ENCODE measurements at places on chromosomes 13 and 19.

GRCh38 chr13:71643448-71643860, 223.6 kb downstream of the DACH1 start:
- no peak for DNase-seq

DNA sequence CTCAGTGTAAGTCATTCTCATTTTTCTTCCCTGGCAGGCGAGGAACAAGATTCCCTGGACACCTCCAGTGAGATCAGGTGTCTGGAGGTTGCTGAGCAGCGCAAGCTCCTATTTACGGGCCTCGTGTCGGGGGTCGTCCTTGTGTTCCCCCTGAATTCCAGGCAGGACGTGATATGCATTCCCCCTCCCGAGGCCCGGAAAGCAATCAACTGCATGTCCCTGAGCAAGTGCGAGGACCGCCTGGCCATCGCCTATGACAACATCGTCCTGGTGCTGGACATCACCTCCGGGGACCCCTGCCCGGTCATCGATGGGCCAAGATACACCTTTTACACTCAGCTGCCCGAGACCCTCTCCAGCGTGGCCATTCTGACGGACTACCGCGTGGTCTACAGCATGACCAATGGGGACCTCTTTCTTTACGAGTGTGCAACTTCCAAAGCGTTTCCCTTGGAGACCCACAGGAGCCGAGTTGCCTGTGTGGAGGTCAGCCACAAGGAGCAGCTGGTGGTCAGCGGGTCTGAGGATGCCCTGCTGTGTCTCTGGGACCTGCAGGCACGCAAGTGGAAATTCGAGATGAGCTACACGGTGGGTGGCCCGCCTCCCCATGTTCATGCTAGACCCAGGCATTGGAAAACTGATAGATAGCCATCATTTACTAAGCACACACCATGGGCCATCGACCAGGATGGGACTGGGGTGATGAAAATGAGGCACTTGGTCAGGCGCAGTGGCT, 21.5 kb upstream of the SIN3B start:
- DNase-seq: no peak

DNA sequence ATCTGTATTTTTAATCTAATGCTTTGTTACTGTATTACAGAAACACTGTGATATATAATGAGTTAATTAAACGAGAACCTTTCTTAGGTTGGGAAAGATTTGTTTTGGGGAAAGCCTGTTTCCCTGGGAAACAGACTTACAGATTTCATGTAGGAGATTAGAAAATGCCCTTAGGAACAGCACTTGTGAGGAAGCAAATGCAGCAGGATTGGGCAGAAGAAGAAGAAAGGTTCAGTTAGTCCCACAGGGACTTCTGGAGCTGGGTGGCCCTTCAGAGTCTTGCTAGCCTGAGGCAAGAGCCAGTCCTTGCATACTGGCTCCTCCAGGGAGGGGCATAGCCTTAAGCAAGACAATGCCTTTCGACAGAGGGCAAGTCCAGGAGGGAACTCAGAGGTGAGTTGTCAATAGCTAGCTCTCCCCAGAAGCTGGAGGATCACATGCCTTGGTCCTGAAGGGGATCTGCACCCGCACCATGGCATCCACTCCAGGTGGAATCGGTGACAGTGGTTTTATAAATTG, 36.8 kb downstream of the N4BP2L1 start:
- DNase-seq: no peak

DNA sequence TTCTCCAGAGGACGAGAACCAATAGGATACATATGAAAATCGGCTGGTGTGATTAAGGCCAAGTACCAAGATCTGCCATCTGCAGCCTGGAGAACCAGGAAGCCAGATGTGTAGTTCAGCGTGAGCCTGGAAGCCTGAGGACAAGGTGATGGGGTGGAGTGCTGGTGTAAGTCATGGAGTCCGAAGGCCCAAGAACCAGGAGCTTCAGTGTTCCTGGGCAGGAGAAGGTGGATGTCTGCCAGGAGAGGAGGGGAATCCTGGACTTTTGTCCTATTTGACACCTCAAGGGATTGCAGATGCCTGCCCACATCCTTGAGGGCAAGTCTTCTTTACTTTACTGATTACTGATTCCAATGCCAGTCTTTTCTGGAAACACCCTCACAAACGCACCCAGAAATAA, 71.5 kb downstream of the SPATA13 start:
- no peak for DNase-seq

GRCh38 chr13:73334445-73334844, 275.6 kb downstream of the KLF5 start:
- DNase-seq: no peak

DNA sequence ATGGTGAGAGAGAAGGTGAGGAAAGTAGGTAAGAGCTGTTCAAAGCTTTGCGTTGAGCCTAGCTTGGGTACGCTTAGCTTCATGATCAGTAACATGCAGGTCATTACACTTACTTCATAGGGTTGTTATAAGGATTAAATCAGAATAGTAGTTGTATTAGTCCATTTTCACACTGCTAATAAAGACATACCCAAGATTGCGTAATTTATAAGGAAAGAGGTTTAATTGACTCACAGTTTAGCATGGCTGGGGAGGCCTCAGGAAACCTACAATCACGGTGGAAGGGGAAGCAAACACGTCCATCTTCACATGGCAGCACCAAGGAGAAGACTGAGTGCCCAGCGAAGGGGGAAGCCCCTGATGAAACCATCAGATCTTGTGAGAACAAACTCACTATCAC, 21.9 kb downstream of the GPALPP1 start:
- no peak for DNase-seq

- no peak for DNase-seq
These were observed 26.3 kb downstream of the CNFN start for GRCh38 chr19:42363614-42364346.

DNA sequence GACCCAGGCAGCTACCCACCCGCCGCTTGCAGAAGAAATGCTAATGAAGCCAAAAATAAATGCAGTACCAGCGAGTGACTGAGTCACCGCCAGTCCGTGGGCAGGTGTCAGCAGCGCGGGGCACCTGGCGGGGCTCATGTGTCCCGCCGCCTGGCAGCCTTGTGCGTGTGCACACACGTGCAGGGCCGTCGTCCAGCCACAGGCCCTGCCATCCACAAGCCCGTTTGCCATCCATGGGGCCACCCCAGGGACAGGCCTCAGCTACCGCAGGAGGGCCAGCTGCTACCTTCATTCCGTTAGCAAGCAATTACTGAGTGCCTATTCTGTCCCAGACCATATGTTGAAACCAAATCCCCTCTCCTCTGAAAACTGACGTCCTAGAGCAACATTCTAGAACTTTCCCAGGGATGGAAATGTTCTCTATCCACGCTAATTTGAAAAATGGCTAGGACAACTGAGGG, 20.5 kb downstream of the NCAN start:
- no peak for DNase-seq

DNA sequence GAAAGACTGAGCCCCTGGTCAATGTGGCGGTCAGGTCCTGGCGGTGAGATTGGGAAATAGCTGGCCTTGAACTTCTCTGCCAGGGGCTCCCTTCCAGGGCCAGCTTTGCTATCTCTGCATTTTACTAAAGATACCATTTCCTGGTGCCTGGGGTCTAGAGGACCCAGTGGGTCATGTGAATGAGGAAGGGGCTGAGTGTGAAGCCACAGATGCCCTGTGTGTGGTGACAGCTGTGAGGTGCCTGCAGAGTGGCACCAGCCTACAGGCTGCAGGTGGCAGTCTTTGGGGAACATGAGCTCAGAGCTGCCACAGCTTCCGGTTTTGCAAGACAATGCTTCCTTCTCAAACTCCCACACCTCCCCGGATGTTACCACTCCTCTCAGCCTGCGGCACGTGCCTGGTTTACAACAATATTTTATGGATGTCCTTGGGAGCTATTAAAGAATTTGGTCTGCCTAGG, 5.2 kb upstream of the MLNR start:
- DNase-seq: no peak

DNA sequence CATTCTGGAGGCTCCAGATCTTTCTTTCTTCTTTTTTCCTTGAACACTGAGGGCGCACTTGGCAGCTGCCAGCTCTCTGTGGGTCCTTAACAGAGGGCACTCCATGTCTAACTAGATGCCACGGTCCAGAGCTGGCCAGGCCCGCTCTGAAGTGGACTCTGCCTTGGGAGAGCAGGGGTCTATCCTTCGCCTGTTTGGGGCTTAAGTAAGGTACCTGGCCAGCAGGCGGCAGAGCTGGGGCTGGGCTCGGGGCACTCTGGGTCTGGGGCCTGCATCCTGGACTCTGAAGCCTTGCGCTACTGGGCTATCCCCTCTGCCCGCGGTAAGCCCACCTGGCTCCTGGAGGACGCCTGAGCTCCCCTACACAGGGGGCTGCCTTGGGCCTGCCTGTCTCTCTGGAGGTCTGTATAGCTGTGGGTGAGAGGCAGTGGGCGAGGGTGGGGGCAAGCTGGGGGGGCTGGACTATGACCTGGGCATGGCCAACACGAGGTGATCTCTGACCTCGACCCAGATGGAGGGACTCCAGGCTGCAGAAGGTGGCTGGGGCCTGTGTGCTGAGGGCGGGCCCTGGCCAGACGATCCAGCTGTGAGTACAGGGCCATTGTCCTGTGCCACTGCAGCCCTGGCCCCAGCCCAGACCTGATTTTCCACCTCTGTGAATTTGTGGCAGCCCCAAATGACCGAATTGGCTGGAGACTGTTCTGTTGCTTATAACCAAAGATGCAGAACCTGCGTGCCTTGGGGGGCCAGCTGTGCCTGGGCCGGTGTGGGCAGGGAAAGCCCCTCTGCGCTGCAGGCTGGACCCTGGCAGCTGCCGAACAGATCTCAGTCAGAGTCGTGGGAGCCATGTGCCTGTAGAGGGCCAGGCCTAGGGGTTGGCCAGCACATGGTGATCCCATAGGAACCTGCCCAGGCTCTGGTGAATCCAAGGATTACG, 26.5 kb downstream of the CEBPG start:
- no peak for DNase-seq

DNA sequence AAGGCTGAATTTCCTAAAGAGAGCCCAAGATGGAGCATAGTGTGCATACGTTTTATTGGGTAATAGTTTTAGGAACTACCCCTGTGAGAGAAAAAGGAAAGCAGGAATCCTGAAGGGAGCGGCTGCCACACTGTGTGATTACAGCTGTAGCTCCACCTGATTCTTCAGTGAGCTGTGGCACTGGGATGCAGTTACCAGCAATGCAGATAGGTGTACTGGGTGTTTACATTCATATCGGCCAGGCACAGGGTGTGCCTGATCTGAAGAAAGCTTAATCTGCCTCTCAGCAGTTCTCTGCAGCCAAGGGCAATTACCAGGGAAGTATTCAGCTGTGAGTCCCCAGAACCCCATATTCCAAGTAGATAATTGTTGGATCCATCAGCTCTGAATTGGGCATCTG, 1541.8 kb downstream of the EFNB2 start:
- DNase-seq: no peak

GRCh38 chr19:58516246-58516836, 3.3 kb downstream of the ZBTB45 start:
- DNase-seq: no peak

GRCh38 chr13:75986818-75987217, 350.7 kb downstream of the LMO7 start:
- DNase-seq: no peak

- DNase-seq: peak; percentile 39
These were observed at the start of gene TMEM272 for GRCh38 chr13:51844862-51845573. TSS of gene TMEM272 (minus strand) at chr13:51845177. CDS start at chr13:51838530, 6,647 bp downstream.

- no peak for DNase-seq
These were observed 2.6 kb downstream of the TNFRSF19 start for GRCh38 chr13:23572836-23573235.

GRCh38 chr19:43504426-43505185, at the start of gene PHLDB3:
TSS of gene PHLDB3 (minus strand) at chr19:43504746. CDS start at chr19:43504118, 628 bp downstream.
- DNase-seq: peak; percentile 45

GRCh38 chr19:4815426-4816201, 15.9 kb downstream of the TICAM1 start:
- peak; percentile 65 for DNase-seq

DNA sequence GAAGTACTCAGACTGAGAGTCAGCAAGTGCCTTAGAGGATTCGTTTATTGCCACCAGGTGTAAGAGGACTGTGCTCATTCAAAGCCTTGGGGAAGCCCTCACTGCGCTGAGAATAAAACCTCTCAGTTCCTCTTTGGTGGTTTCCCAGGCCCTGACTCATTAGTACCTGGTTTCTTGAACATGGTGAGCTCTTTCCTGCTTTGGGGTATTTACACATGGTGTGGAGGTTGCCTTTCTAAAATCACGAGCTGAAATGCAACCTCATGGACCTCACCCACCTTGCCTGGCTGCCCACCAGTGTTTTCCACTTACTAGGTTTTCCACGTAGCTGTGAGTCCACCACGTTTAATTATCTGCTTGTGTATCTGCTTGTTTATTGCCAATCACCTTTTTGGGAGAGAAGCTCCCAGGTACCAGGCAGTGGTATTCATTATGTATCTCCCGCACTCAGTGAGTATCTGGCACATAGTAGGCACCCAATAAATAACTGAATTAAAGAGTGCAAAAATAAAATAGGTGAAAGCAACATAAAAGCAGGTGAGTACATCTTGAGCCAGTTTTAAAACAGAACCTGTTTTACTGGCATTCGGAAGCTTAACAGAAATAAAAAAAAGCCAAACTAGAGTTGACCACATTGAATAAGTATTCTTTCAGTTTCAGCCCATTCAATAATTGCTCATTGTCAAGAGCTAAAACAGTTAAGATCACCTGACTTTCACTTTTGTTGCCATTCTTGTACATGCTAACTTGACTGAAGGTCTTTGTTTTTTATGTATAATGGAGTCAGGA, 533.0 kb downstream of the MYO16 start:
- DNase-seq: peak; percentile 39

Measured in stimulated activated CD4-positive, alpha-beta T cell treated with anti-CD3 and anti-CD28 coated beads, Interleukin-12 subunit alpha, Interleukin-12 subunit beta, amount 100 ng/mL, for 48 hours (primary cell).